Thoracic aorta (tissue), 2 donors: ENCODE measurements at places on chromosomes 2 and 18.

DNA sequence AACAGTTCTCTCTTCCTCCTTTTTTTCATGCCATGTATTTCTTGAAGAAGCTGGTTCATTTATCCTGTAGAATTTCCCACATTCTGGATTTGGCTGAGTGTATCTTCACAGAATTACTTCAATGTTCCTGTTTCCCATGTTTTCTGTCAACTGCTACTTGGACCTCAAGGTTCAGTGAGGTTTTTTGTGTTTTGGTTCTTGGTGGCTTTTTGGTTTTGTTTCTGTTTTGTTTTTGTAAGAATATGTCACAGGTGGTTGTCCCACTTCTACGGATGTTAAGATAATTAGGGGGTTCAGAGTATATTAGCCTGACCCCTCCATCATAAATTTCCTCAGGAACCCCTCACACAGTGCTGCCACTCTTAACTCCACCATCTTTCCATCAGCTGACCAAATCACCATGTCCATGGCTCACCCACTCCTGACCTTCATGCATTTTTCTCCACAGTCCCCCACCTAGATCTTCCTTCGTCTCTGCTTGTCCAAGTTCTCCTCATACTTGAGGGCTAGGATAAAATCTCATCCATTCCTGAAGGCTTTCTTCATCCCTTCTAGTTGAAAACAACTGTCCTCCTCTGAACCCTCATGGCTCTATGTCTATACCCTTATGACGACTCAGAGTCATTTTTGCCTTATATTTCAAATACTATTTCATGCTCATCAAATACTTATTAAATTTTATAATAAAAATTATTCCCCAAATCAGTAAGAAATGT, 40.4 kb downstream of the PLEKHM3 start:
- DNase-seq: no peak

DNA sequence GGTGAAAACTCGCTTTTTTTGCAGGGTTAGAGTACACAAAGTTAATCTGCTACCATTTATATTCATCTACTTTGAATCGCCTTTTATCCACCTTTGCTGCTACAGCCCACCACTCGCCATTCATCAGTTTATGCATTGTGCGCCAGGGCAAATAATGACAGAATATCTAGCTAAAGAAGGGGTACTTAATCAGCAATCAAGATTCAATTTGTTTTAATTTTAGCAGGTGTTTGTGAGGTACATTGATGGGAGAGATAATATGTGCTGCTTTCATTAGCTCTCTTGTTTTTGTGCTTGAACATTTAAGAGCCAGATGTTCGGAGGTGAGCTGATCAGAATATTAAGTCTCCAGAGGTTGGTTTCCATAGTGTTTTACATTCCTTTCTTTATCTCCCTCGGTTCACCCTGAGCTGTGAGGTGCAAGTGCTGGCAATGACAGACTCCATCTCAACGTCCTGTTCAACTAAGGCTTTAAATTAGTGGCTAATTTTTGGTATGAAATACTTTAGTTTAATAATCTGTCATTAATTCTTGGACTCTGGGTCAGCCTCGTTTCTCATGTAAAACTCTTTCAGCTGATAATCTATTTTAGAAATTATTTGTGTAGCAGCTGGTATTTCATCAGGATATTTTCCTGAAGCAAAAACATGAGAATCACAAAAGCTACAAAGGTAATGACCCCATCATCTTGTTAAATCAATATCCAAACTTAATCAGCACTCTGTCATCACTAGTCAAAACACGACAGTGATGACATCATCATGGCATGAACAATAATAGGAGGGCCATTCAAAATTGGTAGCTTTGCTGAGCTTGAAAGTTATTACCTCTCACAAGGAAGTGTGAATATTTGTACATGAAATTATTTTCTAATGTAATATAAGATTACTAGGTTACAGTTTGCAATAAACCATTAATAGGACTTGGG, 479.9 kb upstream of the FANCL start:
- DNase-seq: no peak

DNA sequence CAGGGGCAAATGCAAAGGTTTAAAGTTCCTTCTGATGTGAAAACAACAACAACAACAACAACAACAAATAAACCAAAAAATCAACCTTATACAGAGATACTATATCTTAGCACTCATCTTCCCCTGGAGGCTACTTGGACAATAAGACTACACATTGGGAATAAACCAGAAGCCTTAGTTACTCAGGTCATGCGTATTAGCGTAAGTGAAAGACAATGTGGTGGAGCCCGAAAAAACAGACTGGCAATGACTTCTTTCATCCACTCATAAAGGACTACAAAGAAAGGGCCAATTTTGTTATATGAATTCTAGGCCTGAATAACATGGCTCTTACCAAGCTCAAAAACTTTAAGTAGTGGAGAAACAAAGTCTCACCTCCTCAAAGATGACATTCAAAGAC, 19.4 kb upstream of the PPP4R3B start:
- no peak for DNase-seq

DNA sequence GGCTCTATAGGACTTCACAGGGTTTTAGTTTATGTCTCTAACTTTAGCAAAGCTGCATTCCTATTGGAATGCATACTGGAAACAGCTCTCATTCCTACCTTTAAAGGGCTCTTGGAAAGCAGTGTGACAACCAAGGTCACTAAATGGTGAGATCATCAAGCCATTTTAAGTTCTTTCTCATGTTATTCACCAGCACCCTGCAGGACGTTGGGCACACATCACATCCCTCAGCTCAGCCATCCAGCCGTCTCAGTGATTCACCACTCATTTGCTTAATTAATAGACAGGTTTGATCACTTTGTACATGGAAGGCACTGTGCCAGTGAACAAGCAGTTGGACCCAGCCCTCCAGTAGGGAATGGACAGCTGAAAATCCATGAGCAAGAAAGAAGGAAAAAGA, 32.2 kb upstream of the RBM44 start:
- DNase-seq: no peak

DNA sequence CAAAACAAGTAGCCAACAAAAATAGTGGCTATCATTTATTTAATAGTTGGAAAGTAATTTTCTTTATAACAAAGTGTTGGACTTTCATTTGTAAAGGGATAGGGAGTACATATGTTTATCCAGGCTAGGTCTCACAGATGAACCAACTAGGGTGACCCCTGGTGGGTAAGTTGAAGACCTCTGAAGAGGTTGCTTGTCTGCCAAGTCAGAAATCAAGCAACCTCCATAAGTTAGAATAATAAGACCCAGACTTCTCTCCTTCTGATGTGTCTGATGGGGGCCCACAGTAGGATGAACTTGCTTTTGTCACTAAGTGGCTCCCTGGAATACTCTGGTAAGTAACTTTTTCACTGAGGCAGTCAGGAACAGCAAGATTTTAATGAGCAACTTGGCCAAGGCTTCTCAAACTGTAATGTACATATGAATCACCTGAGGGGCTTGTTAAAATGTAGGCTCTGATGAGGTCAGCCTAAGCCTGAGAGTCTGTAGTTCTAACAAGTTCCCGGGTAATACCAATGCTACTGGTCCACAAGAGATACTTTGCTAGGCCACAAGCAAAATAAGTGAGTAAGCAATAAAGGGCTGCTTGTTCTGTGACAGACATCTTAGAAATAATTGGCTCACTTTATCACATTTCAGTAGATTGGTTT, 319.6 kb downstream of the PIK3C3 start:
- no peak for DNase-seq

DNA sequence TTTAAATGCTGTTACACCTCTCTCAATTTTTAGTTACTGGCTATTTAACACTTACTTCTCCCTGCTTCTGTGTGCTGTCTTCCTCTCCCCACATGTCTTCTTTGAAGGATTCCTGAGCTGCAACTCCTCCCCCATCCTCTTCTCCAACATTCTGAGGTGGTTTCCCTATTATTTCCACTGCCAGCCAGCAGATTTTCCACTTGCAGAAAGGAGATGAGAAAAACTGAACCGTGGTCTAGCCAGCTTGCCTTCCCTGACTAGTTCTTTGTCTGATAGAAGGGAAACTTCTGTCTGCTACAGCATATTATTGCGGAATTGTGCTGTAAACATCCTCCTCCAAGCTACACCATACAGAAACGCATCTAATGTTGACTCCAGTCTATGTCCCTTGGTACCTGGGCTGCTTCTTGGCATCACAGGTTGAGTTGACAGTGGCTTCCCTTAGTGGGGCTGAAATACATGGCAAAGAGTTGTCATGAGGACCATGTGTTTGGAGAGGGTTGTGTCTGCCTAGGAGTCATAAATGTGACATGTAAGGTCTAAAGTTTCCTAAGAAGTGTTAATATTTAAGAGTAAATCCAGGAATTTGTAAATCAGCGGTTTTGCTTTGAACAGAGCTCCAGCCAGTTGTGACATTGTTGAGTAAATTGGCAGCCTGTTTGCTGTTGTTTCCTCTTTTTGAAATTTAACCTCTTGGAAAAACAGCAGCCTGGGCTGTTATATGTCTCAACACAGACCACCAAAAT, 68.3 kb upstream of the RND3 start:
- no peak for DNase-seq

GRCh38 chr18:62721839-62722795, 6.8 kb downstream of the PHLPP1 start:
- no peak for DNase-seq

DNA sequence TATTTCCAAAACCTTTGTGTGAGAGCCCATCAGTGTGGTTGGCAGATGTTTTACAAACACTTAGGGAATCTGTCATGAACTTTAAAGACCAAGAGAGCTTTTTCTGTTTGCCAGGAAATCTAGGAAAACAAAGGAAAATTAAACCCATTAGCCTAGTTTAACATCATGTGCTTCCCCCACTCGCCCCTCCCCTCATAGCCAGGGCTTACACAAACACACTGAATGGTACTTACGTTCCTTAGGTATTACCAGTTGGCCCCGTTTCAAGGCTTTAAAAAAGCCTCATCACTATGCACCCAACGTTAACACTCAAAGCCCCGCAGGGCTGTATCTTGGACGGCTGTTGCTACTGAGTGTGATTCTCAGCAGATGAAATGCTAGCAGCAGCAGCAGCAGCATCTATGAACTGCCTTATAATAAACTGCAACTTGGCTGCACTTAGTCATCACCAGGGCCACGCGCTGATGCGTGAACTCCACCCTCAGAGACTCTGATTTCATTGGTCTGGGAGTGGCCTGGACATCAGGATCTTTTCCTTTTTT, 20.1 kb upstream of the TTC39C start:
- no peak for DNase-seq

DNA sequence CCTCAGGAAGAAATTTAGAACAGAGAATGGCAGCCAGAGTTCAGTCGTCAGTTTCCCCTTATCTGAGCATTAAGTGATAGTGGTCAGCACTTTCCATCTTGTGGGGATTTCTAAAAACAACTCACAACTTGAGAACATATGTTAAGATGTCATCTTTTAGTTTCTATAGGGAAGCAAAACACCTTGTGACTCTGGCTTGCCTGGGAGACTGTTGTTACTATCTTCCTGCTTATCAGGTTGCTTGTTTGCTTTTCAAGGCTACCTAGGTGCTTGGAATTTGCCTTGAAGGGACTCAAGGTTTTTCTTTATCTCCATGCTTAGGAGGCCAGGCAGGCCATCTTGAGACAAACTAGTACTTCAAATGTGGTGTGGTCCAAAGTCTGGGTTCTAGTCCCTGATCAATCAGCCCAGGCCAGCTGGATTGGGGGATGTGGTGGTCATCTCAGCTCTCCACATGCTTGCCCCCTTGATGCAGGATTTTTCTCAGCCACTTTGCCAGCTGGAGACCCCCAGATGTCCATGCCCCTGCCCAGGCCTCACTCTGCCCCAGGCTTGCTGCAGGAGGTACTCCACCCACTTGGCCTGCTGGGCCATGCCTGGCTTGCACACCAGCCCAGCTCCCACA, 125.9 kb downstream of the LYPD1 start:
- DNase-seq: no peak

GRCh38 chr2:223957092-223957851, at the start of gene MRPL44:
TSS of gene MRPL44 (plus strand) at chr2:223957463. CDS start at chr2:223957473, 10 bp downstream.
- DNase-seq: peak; percentile 77
